ENCODE measurements at places on chromosomes 3 and 15.

- no peak for DNase-seq
Measured at GRCh38 chr15:93131485-93132095, 42.6 kb upstream of the RGMA start.

- DNase-seq, result no peak
Measured at GRCh38 chr15:30068326-30068725, 14.4 kb upstream of the GOLGA8J start.

- no peak for DNase-seq
Measured at GRCh38 chr3:81470524-81471278, 290.7 kb downstream of the GBE1 start.

- no peak for DNase-seq
Measured at GRCh38 chr15:51382787-51383186, 41.3 kb downstream of the GLDN start.

DNA sequence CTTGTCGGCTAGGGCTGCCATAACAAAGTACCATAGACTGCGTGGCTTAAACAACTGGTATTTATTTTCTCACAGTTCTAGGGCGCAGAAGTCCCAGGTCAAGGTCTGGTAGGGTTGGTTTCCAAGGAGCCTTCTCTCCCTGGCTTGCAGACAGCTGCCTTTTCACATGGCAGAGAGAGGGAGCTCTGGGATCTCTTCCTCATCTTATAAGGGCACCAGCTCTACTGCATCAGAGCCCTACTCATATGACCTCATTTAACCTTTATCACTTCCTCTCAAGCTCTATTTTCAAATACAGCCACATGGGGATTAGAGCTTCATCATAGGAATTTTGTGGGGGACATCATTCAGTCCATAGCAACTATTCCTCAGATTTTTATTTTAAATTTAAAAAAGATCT is 17.6 kb upstream of the PAQR9 start:
- DNase-seq, result no peak

DNA sequence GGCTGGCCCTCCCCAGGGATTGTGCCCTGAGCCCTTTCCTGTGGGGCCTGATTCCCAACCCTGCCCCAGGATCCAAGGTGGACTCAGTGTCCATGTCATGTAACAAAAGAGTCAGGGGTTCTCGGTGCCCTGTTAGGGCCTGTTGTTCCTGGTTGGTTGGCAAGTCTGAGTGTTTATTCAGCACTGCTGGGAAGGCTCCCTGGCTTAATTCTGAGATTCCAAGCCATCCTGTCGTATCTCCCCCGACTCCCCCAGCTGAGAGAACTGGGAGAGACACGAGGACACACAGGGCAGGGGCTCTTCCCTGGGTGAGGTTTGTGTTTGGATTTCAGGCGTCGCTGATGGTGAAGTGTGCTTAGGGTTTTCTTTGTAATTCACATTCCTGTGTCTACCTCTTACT is 78.3 kb downstream of the EEFSEC start:
- no peak for DNase-seq

DNA sequence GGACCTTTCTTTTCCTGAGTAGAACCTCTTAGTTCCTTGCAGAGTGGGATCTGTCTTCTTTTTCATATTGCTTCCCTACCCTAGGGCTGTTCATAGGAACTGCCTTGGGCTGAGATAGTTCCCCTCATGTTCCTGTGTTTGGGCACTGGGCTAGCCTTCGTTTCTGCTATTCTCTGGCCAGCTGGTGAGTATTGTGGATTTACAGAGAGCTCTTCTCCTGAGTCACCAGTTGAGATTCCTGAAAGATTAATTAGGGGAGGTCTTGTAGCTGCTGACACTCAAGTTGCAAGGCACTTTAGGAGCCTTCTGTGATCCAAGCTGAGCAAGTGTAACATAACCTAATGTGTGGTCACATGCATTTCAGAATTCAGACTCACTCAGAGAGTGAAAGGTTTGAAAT is 30.7 kb downstream of the CHD2 start:
- no peak for DNase-seq

DNA sequence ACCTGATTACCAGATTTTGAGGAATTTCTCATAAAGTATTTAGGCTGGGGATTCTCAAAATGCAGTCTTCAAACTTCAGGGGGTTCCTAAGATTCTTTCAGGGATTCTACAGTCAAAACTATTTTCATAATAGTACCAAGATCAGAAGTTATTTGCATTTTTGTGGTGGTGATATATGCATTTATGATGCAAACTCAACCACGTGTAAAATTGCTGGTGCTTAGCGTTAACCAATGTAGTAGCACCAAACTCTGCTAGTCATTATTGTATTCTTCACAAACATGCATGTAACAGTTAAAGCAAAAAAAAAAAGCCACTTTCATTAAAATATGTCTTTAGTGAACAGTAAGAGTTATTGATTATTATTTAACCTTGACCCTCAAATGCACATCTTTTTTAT is 274.9 kb upstream of the DNAJC19 start:
- no peak for DNase-seq

- no peak for DNase-seq
Measured at GRCh38 chr3:97810779-97811390, 10.9 kb upstream of the CRYBG3 start.

- no peak for DNase-seq
Measured at GRCh38 chr3:105228696-105229095, 138.0 kb upstream of the ALCAM start.

DNA sequence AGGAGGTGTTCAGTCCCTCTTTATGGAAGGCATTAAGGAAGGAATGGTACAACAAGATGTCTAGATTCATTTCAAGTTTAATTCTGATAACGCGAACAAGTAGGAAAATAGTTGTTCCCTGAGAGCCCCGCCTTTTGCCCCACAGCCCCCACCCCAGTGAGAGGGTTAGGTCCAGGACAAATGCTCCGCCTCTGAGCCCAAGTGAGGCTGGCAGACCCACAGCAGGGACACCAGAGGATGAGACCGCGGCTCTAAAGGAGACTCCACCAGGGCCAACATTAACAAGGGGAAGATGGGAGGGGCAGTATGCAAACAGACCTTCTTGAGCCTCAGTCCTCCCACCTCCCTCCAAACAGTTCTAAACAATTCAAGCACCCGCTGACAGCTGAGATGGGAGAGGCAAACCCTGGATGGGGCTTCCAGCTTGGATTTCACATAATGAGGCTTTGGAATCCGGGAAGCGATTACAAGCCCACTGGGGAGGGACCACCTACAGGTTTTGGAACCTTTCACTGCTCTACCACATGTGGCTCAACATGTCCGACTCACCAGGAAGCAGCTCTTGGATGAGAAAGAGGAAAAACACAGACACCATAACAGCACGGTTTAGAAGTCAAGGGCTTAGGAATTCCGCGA is 42.9 kb upstream of the IREB2 start:
- DNase-seq, result no peak

DNA sequence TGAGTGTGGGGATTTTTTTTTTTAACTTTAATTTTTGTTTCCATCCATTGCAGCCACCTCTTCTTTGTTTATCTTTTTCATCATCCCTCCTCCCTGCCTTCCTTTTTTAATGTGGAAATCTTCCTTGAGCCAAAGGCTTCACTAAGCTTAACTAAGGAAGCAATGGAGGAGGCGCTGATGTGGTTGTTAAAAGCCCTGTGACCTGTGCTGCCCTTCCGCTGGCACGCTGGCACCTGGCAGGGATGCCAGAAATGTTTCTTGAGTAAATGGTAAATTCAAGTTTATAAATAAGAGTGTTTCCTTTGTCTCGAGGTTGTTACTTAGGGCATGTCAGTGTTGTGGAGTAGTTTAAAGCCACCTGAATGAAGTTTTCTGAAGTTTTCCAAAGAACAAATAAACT is 69.4 kb downstream of the CRTC3 start:
- DNase-seq, result no peak

DNA sequence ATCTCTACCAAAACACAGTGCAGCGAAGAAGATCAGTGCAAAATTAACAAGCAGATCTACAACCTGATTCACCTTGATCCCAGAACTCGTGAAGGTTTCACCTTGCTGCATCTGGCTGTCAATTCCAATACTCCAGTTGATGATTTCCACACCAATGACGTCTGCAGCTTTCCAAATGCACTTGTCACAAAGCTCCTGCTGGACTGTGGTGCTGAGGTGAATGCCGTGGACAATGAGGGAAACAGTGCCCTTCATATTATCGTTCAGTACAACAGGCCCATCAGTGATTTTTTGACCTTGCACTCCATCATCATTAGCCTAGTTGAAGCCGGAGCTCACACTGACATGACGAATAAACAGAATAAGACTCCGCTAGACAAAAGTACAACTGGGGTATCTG is 13.2 kb downstream of the FEM1B start:
- DNase-seq, result no peak

- DNase-seq, result no peak
Measured at GRCh38 chr3:190556351-190556750, 42.5 kb downstream of the IL1RAP start.

GRCh38 chr15:77768521-77769078 is 135.9 kb upstream of the LINGO1 start:
- DNase-seq, result no peak

- DNase-seq, result no peak
Measured at GRCh38 chr15:24761704-24762302, 86.2 kb downstream of the NPAP1 start.

GRCh38 chr15:51759557-51760070 is 8.2 kb downstream of the TMOD2 start:
- no peak for DNase-seq

GRCh38 chr3:10248984-10249748 is 907 bp downstream of the TATDN2 start:
- peak; percentile 61 for DNase-seq

DNA sequence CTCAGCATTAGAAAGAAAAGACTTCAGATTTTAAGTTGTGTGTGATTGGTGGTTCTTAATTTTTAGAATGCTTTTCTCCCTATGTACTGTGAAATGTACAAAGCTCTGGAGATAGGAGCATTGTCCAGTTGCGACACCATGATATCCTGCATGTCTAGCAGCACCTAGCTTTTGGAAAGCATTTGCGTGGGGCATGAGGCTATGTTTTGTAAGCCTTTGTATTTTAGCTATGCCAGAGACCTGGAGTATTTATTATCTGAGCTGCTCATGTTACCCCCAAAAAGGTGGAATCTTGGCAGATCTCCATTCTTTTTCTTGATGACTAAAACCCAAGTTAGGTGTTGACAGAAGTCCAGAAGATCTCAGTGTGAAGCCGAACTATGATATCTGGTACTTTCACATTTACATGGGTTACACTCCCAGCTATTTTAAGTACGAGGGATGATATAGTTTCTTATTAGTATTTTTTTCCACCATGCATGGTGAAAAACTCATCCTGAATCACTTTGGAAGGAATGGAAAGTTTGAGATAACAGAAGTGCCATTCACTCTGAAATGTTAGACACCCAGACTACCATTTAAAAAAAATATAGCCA is 126.7 kb upstream of the SAMMSON start:
- no peak for DNase-seq

DNA sequence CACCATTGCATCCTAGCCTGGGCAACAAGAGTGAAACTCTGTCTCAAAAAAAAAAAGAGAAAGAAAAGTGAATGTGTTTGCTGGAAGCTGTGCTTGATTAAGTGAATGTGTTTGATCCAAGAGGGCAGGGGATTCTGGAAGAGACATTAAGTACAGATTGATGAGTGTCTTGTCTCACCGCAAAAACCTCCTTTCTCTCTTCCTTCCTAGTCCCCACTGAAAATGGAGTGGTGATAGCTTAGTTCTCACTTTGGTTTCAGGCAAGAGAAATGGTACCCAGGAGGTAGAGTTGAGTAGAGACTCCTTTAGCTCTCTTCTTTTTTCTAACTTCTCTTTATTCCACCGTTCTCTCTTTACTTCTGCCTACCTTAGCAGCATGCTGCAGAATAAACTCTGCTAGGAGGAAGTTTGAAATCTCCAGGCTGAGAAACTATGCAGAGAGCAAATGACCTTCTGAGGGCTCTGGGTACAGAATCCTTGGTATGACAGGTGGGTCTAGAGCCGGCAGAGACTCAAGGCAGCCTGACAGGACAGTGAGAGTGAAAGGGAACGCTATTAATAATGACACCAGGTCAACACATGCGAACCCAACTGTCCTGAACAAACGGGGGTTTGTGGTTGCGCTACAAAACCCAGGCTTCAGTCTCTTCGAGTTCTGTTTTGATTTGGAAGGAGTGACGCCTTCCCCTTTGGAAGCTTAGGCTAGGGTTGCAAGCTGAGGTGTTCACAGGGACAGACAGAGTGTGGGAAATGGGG is 74.9 kb downstream of the SMAD3 start:
- no peak for DNase-seq

GRCh38 chr15:63495343-63495742 is 9.1 kb upstream of the USP3 start:
- no peak for DNase-seq

DNA sequence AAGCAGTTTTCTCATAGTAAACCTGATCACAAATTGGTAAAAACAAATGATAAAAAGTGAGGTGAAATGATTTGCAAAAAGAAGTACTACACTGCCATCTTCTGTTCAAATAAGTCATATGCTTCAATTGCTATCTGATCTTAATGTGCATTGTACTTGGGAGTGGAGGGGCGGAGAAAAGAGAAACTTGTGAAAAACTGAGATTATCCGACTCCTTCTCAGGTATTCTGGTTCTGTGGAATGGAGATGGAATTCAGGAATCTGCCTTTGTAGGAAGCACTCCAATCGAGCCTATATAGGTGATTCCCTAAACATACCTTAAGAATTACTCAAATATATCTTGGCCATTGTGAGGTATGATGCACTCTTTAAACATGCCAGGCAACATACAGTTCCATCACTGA is 180.6 kb downstream of the CHL1 start:
- no peak for DNase-seq

GRCh38 chr15:57198654-57199291 is 177.5 kb upstream of the CGNL1 start:
- DNase-seq, result no peak

DNA sequence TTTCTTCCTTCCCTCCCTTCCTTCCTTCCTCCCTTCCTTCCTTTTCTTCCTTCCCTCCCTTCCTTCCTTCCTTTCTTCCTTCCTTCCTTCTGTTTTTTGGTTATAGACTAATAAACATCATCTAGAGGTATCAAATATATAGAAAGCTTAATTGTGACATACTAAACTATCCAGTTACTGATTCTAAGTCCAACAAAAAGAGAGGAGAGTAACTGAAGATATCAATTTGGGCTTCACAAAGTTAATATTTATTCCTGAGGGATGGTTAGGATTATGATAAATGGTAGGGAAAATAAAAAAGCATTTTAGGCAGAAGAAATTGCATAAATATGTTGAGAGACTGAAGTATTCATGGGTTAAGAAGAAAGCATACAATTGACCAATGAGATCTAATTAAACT is 7.8 kb upstream of the CLDN16 start:
- DNase-seq, result no peak

DNA sequence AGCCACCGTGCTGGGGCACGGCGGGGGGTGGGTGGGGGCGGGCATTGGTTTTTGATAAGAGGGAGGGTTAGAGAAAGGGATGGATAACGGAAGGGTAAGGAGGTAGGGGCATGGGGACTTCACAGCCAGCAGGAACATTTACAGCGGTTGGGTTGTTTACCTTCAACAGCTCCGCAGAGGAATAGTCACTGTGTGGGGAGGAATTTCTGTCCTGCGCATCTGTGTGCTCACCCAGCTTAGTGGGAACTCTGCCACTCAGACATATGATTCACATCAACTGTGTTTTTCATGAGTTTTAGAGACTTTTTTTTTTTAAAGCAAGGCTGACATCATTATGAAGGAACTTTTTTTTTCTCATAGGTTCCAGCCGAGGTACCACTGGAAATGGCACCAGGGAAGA is 19.6 kb downstream of the CHRD start:
- DNase-seq, result no peak

Measured in CD4-positive, alpha-beta T cell treated with Interleukin-4 for 1 hour (primary cell).